ENCODE measurements at places on chromosomes 2 and 18.

DNA sequence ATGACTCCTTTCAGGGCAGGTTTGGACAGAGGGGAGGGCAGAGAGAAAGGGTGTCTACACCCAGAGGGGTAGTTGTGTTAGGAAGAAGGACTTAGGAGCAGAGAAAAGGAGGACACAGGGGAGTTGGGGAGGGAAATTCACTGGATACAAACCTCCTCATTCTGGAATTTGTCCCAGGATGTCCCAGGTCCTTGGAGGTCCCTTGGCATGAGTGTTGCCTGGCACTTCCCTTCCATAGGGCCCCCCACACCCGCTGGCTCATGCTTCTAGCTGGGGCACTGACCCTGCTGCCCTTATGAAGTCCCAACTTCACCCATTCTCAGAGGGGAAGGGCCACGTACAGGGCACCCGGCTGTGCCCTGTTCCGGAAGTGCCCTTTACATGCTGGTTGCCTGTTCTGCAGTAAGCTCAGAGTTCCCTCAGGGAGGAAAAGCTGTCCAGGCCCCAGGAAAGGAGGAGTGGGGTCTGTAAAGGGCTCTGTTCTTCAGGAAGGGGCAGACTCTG, 93.6 kb upstream of the SMAD2 start:
- no peak for DNase-seq

DNA sequence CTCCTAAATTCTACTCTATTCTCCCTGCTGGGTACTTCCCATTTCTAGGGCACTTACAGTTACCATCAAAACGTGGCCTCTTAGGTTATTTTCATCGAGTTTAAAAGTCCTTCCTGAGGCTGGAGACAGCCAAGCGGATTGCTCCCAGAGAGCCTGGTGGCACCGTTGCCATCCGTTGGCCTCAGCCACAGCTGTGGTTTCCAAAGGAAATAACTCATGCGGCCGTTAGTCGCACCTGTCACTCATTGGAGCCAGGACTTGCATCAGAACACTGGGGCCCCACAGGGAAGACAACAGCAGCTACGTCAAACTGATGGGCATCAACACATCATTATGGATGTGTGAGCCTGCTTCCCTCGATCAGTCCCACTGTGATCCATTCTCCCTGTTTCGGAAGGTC, 453.4 kb downstream of the BCL11A start:
- no peak for DNase-seq

- DNase-seq = no peak
Measured at GRCh38 chr2:1002350-1002749, 51.7 kb downstream of the SNTG2 start.

GRCh38 chr2:143521396-143521795, 392.2 kb downstream of the ARHGAP15 start:
- DNase-seq = no peak

GRCh38 chr2:112765251-112765650, 842 bp upstream of the CKAP2L start:
- no peak for DNase-seq

GRCh38 chr2:241991299-241991698, 121.8 kb downstream of the RTP5 start:
- no peak for DNase-seq

- DNase-seq = no peak
Measured at GRCh38 chr18:3153107-3153704, 66.6 kb downstream of the MYOM1 start.

DNA sequence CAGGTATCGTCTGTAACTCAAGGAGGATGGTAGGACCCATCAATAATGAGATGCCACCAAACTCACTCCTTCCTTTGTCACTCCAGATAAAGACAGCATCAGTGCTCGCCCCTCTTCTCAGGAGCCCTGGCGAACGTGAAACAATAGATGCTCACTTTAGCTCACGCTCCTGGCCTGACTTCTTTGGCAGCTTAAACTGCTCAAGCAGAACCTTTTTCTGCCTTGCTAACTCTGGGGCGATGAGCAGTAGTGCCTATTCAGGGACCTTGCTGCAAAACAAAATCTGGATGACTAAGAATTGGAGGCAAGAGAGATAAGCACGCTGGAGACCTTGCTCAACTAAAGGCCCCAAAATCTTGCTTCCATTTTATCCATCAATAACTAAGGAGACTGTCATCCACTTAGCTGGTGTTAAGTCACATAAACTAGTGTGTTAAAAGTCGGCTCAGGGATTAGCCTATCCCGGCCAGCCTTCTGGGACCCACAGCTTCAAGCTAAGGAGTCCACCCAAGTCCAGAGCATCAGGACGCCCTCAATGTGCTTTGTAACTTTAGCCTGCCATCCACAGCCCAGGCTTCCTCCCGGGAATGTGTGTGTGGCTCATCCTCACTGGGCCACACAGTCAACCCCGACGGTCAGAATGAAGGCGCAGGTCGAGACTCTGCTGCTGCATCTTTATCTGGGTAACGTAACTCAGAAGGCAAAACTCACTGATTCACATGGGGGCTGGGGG, 38.9 kb downstream of the ZNF516 start:
- peak; percentile 79 for DNase-seq

- DNase-seq = no peak
Measured at GRCh38 chr2:99169534-99169933, 11.3 kb downstream of the MITD1 start.

GRCh38 chr2:3422161-3422779, 42.8 kb downstream of the TRAPPC12 start:
- DNase-seq = no peak

- no peak for DNase-seq
Measured at GRCh38 chr2:229330952-229331351, 59.9 kb upstream of the PID1 start.

DNA sequence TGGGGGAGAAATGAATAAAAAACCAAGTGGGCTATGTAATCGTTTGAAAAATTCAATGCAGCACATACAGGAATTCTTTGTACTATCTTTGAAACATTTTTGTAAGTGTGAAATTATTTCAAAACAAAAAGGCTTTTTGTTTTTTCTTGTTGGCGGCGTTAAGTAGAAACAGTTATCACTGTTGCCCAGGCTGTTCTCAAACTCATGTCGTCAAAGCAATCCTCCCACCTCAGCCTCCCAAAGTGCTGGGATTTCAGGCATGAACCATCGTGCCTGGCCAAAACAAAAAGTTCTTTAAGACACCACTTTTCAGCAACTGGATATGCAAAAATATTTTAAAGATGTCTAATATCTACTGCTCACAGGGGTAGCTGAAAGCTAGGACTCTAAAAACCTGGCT, 5.4 kb downstream of the SS18 start:
- no peak for DNase-seq

DNA sequence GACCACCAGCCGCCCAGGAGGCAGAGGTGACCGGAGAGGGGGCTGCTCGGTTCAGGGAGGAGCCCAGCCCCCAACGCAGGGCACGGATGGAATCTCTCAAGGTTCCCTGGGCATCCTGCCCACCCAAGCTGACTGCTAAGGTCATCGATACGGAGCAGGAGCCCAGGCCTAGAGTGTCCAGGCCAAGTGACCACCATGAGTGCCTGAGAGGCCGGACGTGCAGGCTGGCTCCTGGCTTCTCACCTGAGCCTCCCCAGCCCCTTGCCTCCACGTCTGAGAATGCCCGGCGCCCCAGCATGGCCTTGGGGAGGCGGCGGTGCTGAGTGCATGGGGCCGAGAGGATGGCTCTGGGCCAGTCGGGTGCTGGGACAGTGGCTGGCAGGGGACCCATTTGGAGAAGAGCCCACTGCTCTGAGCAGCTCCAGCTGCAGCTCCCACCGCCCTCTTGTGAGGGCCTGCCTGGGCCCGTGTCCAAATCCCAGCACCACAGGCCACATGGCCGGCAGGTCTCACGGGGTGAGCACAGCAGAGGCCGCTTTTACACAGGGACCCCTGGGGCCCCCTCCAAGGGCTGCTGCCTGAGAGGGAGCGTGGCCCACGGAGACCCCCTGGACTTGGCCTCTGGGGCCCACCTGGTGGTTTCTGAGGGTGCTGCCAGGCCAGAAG, 102.8 kb upstream of the CTDP1 start:
- DNase-seq = peak; percentile 69
